Anterior cingulate cortex (tissue), 58 donors: ENCODE measurements at places on chromosomes 6 and 20.
A peak's percentile ranks its signal among the peaks of the same experiment; 100 is the strongest.

GRCh38 chr6:93624408-93624807, 205.0 kb upstream of the EPHA7 start:
- DNase-seq: peak; percentile 1

DNA sequence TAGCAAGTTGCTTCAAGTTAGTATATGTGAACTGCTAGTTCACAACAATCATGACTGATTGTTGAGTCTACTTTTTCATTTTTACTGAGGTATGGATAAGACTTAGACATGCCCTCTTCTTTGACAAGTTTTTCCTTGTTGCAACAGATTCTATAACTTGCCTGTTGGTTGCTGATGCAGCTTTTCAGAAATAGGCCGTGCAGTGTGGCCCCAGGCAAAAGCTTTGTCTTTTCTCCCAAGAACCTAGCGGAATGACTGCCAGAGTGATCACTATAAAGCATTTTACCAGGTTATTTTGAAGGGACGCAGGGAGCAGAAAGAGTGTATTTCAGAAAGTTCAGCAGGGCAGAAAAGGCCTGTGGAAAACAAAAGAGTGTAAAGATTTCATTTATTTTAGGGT, 16.0 kb downstream of the HECA start:
- no peak for DNase-seq

GRCh38 chr20:58028123-58028522, 200.3 kb downstream of the ANKRD60 start:
- DNase-seq: no peak

DNA sequence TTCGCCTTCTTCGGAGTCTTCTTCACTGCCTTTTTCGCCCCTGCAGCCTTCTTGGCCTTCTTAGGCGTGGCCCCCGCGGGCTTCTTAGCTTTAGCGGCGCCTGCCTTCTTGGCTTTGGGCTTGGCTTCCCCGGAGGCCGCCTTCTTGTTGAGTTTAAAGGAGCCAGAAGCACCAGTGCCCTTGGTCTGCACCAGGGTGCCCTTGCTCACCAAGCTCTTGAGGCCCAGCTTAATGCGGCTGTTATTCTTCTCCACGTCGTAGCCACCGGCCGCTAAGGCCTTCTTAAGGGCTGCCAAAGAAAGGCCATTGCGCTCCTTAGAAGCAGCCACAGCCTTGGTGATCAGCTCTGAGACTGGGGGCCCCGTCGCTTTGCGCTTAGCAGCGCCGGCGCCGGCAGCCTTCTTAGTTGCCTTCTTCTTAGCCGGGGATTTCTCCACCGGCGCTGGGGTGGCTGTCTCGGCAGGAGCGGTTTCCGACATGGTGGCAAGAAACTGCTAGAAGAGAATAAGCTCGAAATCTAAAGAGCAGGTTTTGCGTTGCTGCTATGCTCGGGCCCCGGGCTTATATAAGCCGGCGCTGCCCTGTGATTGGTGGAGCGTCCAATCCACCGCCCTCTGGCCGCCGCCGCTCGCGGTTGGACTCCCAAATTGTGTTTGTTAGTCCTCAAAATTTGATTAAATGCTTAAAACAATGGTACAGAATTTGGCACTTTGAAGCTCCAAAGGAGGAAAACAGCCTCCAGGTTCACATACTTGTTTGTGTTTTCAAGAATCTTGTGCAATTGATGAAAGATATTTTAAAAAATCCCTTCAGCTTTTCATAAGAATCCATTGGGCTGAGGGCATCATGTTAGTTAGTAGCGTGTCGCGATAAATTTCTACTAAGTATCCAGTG, 44.9 kb downstream of the OR2B2 start:
- DNase-seq: no peak

DNA sequence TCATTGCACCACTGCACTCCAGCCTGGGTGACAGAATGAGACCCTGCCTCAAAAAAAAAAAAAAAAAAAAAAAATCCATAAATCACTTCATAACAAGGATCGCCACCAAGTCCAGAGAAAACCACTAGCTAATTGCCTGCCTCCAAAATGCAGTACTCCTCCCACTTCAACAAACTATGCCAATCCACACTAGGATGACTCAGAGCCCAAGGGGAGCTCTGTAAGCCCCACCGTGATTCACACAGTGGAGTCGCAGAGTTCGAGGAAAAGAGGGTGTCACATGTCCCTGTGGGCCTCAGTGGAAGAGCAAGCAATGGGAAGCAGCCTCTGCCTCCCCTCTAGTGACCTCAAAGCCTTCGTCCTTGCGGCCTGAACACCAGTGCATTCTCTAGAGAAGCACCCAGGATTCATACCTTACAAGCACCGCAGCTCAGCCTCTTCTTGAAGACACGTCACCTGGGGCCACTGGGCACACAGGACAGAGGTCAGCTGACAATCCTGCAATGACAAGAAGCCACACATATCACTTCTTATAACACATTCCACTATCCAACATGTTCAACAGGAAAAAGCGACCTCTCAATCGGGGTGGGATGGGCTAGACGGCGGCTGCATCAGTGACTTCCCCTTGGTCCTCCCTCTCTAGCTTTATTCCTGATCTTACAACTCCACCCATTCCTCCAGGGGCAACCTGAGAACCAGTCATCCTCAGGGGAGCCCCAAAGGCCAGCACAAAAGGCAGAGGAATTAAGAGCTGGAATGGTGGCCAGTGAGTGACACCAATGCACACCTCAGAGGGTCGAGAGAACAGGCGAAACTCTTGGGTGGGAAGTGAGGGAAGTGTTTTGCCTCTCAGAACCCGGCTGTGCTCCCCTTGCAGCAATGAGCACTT, 8.9 kb downstream of the SNHG17 start:
- DNase-seq: no peak

- no peak for DNase-seq
These were observed 155.2 kb downstream of the ZDHHC14 start for GRCh38 chr6:157536223-157536545.

GRCh38 chr6:16482702-16483314, 244.4 kb downstream of the GMPR start:
- DNase-seq: no peak

DNA sequence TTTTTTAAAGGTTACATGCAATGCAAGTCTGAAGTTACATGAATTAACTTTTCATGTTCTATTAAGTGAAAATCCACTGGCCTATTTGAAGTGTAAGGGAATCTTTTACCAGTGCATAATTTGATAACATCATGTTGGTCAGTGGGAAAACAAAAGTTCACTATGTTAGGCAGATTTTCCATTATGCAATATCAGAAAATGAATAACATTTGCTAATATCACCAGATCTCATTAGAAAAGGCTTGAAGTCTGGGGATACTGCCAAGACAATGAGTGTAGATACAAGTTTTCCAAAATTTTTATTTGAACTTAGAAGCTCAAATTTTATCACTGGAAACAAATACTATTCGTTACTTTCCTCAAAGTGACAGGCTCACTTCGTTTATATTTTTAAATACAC, 296.4 kb upstream of the CDH4 start:
- DNase-seq: no peak

GRCh38 chr6:150486048-150486447, 113.6 kb upstream of the PLEKHG1 start:
- no peak for DNase-seq

- DNase-seq: no peak
These were observed 13.9 kb upstream of the HELZ2 start for GRCh38 chr20:63587776-63588591.

DNA sequence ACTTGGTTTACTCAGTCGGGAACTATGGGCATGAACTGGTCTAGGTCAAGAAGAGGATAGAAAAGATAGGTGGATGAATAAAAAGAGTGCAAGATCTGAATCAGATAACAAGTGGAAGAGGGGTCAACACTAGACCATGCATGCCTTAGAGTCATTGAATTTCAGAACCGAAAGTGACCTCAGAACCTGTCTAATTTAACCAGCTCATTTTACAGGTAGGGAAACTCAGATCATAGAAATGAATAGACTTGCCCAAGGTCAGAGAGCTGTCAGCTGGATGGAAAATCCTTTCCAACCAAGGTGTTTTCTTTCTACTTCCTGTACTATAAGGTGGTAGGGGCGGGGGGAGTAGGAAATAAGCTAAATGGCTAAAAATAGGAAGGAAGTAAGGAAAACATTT, 121.4 kb upstream of the ADGRF1 start:
- no peak for DNase-seq

DNA sequence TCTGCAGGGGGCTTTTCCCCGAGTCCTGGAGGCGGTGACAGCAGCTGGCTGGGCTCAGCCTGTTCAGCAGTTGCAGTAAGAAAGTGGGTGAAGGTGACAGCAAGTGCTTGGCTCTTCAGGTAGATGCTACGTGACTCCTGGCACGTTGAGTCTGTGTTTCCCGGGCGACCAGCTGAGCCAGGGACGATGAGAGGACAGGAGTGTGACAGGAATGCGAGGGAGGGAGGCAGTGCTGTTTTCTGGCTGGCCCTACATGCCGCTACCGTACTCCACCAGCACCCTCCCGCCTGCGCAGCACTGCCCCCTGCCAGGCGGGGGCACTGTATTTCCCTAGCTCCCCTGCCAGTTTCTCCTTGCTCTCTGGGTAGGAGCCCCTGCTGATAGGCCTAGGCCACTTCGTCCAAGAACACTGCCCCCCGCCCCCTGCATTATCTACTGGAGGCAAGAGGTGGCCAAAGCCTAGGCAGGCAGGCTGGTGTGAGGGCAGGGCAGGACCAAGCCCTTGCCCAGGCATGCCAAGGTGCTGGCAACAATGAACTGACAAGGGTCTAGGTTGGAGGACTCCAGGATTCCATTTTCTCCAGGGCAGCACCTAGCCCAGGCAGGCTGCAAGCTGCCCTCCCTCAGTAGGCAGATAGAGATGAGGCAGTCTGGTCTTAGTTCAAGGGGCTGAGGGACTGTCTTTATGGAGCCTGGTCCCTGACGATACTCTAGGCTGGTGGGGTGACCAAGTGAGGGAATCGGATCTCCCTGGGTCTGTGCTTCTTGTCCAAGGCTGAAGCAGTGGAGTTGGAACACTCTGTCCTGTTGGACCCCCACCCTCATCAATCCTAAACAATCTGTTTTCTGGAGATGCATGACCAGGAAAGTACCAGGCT, 19.2 kb downstream of the MRPS18A start:
- DNase-seq: peak; percentile 44

DNA sequence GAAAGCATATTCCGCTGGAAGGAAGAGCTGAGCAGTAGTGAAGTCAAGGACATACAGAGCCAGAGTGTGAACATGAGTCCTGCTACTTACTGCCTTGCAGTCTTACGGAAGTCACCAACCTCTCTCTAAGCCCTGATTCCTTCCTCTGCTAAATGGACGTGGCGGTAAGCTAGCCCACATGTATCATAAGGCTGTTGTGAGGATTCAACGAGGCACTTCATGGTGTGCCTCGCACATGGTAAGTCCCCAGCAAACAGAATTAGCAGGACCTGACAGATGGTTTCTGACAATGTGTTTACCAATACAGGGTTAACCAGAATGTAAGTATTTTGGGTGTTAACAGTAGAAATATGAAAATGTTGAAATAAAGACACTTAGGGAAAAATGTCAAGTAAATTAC, 93.2 kb downstream of the IRF4 start:
- DNase-seq: no peak

GRCh38 chr6:56293781-56294180, 46.4 kb upstream of the COL21A1 start:
- no peak for DNase-seq

- DNase-seq: no peak
These were observed 34.6 kb downstream of the RREB1 start for GRCh38 chr6:7142228-7142801.

DNA sequence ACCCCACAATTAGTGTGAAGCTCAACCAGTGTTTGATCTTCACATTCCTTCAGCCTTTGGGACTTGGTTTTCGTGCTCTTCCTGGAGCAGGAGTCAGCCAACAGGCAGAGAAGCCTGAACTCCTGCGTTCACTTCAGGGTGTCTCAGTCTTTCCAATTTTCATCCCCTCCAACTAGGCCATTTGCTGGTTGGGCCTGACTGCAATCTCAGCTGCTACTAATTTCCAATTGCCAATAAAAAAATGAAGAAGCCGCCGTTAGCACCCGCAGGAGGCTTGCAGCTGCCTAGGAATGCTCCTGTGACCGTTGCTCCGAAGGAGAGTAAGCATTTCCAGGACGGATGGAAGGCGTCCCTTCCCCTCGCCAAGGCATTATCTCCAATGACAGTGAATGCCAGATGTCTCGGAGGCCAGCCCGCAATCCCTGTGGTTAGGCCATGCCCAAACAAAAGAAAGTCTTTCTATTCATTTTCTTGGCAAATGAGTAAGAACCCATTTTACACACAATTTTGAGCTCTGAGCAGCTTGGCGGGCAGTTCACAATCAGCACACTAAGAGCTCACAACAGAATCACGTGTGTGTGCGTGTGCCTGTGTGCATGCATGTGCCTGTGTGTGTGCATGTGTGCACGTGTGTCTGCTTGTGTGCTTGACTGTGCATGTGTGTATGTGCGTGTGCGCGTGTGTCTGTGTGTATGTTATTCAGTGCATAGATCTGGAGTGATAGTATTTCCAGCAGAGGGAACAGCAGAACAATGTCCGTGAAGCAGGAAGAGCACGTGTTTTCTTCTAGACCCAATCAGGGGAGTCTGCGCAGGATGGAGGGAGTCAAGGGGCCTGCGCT, 301.2 kb downstream of the SMOC2 start:
- DNase-seq: no peak

DNA sequence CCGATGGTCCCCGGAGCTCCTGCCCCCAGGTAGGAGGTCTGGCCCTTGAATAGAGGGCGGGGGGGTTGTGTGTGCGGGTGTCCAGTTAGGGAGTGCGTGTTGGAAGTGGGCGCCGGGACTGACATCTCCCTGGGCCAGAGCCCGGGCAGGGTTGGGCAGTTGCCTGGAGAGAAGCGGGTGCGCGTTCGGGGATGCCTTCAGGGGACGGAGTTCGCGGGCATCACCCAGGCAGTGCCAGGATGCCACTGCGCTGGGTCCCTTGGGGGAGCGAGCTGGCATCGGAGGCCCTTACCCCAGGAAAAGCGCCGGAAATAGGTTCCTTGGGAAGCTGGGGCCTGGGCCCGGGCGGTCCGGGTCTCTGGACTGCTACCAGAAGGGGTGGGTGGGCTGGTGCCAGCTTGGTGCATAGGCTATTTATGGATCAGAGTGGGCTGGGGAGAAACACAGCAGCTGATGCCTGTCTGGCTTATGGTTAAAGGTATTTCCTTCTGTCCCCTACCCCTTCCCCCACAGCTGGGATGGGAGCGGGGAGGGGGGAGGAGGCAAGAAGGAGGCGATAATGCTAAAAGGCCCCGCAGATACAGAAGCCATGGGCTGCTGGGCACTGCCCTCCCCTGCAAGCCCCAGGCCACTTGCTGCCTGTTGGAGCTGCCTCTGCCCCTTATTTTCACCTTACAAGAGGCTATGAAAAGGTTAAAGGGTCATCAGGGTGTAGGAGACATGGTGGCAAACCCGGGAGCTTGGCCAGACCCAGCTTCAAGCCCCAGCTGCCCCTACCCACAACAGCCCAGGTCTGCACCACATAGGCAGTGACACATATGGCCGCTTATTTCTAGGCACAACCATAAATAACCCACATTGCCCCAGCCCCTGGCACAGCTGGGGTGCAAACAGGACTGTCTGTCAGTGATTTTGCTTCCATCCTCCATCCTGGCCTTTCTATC, 638 bp downstream of the PACSIN1 start:
- no peak for DNase-seq

GRCh38 chr20:11331096-11331495, 586.6 kb upstream of the BTBD3 start:
- no peak for DNase-seq

- no peak for DNase-seq
These were observed 229.9 kb downstream of the BCAS1 start for GRCh38 chr20:53840532-53840931.

GRCh38 chr6:109783250-109783986, 92.3 kb downstream of the FIG4 start:
- no peak for DNase-seq
